CD4-positive, alpha-beta T cell treated with Interleukin-17A for 4 hours (primary cell): ENCODE measurements at places on chromosomes 7 and 10.

DNA sequence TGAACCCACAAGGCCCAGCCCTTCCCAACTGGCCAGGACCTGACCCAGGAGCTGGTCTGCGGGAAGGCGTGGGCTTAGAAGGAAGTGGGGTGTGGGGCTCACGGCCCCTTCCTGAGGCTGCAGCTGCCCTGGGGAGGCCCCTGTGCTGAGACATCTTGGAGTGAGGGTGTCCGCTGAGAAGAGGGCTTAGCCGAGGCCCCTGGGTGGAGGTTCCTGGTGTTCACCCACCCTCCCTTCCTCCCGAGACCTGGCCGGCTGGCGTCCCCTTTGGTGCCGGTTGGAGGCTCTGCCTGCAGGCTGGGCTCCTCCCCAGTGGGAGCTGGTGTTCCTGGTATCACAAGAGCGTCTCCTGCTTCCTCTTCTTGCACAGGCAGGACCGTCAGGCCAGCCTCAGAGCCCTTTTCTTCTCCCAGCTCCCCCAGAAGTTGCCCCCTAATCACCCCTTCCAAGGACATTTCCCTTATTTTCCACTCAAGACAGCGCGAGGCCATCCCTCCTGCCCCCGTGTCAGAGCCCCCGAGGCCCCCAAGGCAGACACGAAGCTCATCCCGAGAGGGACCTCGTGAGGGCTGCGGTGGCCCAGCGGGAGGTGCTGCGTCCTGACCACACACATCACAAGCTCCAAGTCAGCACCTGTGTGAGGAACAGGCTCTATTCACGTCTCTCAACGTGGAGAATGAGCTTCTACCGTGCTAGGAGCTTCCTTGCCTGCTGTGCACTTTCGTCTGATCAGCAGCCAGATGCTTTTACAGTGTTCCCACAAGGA, 25.1 kb upstream of the FAM20C start:
- no peak for DNase-seq

DNA sequence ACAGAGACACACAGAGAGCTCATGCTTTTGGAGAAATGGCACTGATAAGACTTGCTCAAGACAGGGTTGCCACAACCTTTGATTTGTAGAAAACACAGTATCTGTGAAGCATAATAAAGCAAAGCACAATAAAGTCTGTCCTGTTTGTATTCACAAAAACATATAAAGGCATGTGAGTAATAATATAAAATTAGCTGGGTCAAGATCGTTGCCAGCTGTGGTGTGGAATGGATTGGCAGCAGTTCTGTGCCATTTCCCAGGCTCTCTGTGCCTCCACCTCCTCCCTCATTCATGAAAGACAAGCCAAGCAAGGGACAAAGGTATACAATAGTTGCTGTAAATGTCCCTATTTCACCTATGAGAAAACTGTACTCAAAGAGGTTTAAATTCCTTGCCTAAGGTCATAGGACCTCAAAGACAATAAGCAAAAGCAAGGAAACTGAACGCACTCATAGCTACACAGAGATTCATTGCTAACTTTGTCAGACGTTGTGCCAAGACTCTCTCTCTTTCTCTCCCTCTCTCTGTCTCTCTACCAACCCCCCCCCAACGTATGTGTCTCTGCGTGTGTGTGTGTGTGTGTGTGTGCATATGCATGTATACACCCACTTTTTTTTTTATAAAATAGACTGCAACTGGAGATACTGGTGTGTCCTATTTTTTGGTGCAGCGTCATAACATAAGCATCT, 31.8 kb downstream of the CHST3 start:
- no peak for DNase-seq

DNA sequence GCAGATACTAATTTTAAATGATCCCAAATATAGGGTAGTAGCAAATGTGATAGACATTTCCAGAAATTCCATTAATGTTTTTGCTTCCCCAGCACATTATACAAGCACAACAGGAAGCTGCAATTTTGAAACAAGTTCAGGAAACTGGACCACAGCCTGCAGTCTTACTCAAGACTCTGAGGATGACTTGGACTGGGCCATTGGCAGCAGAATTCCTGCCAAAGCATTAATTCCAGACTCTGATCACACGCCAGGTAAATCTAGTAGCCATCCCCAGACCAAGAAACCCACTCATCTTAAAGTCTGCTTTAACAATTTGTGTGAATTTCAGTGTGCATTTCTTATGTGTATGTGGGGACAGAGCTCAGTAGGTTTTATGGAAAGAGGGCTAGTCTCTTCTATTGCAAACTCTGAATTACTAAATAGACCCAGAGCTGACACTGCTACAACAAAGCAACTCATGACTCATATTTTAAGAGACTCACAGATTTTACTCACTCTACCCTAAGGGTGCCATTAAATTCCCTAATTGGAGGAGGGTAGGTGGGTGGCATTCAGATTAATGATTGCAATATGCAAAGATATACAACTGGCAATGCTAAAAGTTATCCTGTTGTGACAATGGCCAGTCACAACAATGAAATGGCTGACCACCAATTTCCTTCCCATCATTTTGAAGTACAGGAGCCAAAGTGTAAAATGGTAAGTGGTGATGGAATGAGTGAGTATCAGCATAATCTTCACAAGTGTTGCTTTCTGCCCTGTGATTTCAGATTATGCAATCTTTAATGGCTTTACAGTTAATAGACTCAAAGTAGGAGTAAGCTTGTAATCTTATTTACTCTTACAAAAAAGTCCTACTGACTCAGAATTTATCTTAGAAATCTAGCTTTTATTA, 317.6 kb upstream of the PLXDC2 start:
- DNase-seq = no peak

- no peak for DNase-seq
Measured at GRCh38 chr7:37526623-37527022, 78.0 kb upstream of the ELMO1 start.

GRCh38 chr10:88256886-88257285, 326.2 kb downstream of the RNLS start:
- DNase-seq = no peak

- DNase-seq = no peak
Measured at GRCh38 chr10:91022390-91022789, 101.5 kb upstream of the ANKRD1 start.

DNA sequence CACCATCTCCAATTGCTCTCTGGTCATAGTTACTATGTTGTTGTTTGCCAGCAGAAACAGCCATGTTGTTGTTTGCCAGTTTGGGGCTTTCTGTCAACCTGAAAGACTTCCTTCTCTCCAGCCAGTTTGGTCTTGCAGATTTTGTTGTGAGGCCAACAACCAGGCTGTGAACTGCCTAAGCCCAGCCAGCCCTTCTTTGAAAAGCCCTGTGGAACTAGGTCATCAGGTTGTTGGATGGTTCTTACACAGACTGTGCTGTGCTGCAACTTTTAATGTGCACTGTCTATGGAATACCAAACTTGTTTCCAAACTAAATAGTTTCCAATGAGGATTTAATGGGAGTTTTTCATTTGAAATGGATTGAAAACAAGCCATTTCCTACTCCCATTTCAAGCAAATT, 592.7 kb upstream of the GALNT17 start:
- DNase-seq = no peak

- DNase-seq = no peak
Measured at GRCh38 chr7:29461996-29462395, 101.6 kb upstream of the PRR15 start.

GRCh38 chr10:60208676-60209269, 180.9 kb downstream of the ANK3 start:
- no peak for DNase-seq

GRCh38 chr7:47518827-47519226, 63.1 kb downstream of the TNS3 start:
- no peak for DNase-seq

- no peak for DNase-seq
Measured at GRCh38 chr10:10828623-10829022, 189.0 kb upstream of the CELF2 start.

DNA sequence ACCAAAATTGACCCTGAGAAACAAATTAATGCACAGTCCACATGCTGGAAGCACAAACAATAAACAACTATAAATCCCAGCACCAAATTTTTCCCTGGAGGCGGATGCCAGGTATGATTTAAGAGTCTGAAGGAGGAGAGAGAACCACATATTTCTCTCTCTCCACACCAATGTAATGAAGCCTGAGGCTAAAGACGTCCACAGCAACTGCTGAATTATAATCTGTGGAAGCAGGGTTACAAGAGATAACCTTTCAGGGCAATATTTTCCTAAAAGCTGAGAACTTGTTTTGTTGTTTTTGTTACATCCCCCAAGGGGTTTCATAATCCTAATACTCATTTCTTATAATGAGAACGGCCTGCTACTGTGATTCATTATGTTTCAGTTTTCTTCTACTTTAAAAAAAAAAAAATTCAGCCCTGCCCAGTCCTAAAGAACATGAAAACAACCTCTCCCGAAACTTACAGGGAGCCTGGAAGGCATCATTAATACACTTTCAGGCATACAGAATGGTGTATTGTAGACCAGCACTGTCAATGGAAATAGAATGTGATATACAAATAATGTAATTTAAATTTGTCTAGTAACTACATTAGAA, 48.5 kb upstream of the ABLIM1 start:
- DNase-seq = no peak

DNA sequence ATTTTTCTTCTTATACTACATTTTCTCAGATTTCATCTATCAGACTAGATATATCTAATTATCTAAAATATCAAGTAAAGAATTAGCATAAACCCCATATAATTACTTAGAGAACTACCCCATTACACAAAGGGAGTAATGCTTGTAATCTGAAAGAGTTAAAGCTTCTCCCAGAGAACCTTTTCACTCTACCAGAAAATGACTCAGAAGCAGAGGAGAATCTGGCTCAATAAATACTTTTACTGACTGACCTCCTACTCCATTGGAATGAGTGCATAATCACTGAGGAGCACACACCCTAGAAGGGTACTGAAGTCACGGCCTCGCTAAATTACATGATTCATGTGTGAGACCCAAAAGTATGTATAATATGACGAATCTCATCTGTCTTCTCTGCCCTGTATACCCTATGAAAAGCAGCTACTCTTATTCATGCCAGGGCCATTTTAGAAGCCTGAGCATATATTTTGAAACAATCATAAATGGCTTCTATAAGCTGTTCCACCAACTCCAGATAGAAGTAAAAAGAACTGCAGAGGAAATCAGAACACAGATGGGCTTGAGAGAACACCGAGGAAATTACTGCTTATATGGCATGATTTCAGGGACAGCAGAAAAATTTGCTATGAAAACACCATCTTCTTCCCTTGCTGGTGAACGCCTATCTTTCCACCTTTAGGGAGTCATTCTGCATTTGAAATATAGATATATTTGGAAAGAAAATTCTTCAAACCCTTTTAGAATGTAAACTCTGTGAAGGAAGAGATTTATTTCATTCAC, 32.7 kb downstream of the DNMBP start:
- no peak for DNase-seq

DNA sequence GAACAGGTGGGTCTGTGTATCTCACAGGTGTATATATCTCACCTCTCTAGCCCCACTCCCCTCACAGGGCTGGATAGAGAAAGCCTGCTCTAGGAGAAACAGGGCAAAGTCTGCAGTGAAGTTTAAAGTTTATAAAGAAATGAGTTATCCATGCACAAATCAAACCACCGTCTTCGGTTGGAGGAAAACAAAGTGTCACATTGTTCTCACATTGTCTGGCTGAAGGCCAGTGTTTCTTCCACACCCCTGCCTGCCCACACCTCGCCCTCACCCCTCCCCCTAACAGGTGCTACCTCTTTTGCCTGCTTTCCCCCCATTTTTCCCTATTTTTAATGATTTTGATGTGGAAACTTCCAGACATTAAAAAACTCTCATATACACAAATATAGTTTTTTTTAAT, 25.8 kb downstream of the AQP1 start:
- DNase-seq = no peak

DNA sequence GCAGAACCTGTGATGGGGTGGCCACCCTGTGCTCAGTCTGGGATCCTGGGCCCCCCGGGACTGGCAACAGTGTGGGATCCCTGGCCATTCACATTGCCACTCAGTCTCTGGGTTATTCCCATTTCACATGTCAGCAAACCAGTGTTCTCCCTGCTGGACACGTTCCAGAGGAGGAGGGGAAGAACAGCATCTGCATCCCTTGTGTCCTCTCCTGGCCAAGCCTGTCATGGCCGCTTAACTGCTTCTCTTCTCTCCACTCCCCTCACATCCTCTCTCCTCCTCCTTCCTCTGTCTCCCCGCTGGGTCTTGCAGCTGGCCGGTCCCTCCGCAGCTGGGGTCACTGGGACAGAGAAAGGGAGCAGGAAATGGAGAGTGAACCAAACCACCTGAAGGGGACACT, 74.4 kb downstream of the C10orf105 start:
- no peak for DNase-seq

- no peak for DNase-seq
Measured at GRCh38 chr7:13078105-13078504, 390.7 kb downstream of the ARL4A start.

- DNase-seq = no peak
Measured at GRCh38 chr7:43475983-43476382, 106.9 kb upstream of the STK17A start.

GRCh38 chr7:158586499-158587161, 993 bp downstream of the PTPRN2 start:
- no peak for DNase-seq

GRCh38 chr7:4849390-4849789, 12.4 kb downstream of the PAPOLB start:
- peak; percentile 30 for DNase-seq

DNA sequence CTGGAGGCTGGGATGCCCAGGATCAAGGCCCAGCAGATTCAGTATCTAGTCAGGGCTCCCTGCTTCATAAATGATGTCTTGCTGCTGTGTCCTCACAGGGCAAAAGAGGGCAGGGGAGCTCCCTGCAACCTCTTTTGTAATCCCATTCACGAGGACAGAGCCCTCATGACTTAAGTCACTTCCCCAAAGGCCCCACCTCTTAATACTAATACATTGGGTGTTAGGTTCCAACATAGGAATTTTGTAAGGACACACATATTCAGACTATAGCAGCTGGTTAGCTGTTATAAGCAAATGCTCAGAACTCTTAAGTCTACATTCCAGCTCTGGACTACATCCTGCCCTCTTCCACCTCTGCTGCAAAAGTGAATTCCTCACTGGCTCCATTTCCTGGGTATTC, 63.0 kb downstream of the VOPP1 start:
- DNase-seq = no peak

DNA sequence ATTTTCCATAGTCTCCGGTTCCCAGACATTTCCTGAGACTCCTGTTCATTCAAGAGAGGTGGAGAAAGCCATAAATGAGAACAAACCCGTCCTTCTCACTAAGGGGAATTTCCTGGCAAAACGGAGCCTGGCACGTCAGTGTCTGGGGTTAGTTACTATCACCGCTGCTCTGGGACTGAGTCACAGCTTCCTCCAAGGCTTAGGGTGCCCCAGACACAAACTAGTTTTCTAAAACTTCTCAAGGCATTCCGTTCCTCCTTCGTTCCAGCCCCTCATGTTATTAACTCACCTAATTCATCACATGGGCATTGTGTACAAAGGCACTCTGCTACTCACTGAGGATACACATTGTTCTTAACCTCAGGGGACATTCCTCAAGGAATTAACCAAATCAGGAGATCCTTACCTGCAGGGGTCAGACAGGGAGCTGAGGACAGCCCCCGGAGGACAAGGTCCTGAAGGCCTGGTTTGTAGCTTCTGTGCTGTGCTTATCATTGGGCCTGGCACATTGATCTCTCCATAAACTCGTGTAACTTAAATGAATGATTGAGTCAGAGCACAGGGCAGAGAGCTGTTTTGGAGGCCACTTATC, 103.0 kb upstream of the KLF6 start:
- peak; percentile 67 for DNase-seq
